ENCODE measurements at places on chromosomes 12 and 14. TPM values are rescaled to one million over a fixed set of nuclear protein-coding genes. Genes with fewer than 3 reads are reported as not detected.
A peak's percentile ranks its signal among the peaks of the same experiment; 100 is the strongest.

C12orf56 gene
- total RNA-seq, result not detected

DNA sequence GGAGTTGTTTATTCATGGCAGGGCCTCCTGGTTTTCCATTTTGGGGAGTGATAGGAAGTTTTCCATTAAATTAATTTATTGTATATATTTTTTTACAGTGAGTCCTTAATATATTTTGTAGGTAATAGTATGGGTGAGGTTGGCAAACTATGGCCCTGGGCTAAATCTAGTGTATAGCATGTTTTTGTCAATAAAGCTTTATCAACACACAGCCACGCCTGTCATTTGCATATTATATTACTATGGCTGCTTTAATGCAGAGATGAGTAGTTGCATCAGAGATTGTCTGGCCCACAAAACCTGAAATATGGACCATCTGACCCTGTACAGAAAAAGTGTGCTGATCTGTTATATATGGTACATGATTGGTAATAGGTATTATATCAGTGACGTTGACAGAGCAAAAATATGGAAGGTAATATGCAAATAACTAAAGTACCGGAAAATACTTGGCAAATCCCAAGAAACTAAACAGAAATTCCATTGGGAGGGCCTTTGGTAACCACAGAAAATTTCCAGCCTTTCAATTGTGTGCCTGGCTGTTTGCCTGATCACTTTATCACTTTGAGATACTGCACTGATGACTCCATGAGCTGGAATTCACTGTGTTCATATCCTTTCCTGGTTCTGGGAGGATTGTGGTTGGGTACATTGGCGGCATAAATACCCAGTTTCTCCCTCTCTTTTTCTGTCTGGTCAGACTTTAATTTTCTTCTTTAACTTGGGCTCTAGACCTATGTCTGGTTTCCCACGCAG, 61.7 kb upstream of the RFLNA start:
- no peak for DNase-seq

GRCh38 chr12:16154990-16155389, 122.5 kb downstream of the SLC15A5 start:
- peak; percentile 7 for DNase-seq

DNA sequence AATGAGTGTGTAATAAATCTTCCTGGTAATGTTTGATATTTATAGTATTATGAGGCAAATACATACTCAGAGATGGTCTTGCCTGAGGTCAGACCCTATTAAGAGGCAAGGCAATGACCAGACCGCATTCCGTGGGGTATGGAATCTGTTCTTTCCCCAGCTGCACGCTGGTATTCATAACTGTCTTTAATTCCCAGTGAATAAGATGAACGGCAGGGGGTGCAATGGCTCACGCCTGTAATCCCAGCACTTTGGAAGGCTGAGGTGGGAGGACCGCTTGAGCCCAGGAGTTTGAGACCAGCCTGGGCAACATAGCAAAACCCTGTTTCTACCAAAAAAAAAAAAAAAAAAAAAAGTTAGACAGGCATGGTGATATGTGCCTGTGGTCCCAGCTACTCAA, 44.6 kb downstream of the ERO1A start:
- DNase-seq, result no peak

GRCh38 chr14:44732144-44732543, 225.1 kb upstream of the FSCB start:
- no peak for DNase-seq

DNA sequence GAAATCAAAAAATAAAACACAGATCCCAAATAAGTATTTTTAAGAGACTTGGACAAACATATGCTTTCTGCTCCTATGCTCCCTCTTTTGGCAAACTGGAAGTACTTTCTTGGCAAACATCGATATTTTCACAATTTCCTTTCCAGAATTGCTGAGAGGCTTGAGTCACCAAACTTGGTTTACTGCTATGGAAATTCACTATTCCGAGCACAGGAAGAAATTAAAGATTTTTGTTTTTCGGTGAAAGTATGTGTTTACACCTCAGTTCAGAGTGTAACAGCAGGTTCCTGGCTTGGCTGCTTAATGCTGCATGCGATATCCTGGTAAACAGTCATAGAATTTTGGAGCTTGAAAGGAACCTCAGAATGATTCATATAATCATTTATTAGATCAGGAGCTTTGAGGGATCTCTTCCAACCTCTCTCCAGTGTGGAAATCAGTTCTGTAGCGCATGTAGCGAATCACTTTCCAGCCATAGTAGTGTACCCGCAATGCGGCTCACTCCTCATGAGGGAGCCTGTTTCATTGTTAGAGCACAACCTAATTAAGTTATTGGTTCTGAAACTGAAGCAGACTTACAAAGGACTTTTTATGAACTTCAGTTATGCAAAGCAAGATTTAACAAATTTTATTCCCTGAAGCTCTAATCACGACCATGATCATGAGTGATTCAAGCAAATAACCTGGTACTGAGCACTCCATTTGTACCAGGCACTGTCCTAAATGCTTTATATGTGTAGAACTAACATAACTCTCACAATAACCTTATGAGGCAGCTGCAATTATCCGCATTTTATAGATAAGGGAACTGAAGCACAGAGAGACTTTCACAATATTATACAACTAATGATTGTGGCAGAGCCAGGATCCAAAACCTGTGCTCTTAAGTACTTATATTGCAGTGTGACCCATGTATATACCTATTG, 56.4 kb upstream of the ATP2A2 start:
- peak; percentile 31 for DNase-seq

DNA sequence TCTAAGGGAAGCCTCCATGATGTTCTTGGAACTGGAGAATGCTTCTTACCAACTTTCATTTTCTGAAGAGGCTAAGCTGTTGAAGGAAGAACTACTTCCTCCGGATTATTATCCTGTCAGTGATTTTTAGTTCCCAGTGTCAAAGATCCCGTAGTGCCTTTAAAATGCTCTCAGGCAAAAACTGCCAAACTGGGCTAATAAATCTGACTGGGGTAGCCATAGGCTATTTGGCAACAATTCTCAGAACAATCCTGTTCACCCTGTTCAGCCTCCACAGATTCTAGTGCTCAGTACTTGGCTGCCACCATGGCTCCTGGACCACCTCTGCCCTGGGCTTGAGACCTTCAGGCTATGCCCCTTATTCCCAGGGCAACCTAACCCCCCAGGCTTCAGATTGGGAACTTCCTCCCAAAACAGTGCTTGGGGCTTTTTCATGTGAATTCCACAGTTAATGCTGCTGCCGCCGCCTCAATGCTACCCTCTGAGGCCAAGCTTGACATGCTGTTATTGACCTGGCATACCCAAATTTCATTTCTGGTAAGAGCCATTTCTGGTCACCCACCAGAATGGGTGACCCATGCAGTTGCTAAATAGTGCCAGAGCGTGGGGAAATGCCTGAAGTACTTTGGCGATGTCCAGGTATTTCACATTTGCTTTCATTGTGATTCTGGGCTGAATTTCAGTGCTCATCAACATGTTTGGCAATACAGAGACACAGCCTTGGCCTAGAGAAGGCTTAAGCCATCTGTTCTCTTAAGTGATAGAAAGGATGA, 110.0 kb upstream of the ARHGAP5 start:
- DNase-seq, result no peak

DNA sequence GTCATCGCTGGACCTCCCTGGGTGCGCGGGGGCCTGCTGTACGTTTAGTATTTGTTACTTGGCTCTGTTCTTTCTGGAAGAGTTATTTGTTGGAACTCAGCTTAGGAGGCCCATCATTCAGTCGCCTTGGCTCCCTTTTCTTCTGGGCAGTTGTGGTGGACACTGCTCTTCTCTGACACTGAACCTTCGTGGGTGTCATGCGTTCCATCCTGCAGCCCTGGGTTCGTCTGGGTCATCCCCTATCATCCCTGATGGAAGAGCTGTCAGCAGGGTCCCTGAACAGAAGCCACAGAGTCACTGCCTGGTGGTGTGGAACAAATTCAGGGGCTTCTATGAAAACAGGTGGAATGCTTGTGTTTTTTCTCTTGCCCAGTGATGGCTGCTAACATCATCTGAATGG, 52.9 kb upstream of the SCN8A start:
- DNase-seq, result no peak

- no peak for DNase-seq
Observed at GRCh38 chr14:46063872-46064271, 587.7 kb downstream of the RPL10L start.

DNA sequence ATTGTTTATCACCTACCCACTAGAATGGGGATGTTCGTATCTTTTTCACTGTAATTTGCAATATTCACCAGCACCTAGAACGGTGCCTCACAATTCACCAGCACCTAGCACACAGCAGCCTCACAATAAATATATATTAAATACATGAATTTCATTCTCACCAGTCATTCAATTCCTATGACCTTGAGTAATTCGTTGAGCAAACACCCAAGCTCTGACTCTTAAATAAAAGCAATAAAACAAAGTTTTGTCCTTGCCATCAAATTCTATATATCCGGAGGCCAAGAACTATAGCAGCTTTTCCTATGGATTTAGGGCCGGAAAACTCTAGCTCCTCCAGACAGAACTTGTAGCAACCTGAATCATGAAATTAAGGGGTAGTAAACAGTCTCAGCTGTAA, 981 bp downstream of the VTI1B start:
- no peak for DNase-seq

DNA sequence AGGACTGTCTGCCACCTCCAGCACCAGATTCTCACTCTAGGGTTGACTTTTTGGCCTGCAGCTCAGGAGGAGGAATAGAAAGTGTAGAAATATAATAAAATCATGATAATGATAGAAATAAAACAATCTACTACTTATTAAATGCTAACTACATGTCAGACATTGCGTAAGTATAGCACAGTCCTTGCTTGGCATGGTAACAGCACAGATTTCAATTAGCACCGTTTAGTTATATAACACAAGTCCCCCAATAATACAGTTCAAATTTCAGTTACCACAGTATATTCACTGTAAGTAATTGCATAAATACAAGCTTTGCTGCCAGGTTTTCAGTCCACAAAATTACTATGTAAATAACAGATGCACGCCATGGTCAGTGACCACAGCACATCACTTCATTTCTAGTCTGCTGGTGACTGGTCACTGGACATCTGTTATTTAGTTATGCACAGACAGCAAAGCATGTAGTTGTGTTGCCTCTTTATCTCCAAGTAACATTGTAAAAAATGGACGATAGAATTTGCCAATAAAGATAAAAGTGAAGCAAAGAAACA, 6.5 kb upstream of the GLT8D2 start:
- no peak for DNase-seq

- DNase-seq, result no peak
Observed at GRCh38 chr14:96830946-96831345, 33.8 kb downstream of the VRK1 start.

DNA sequence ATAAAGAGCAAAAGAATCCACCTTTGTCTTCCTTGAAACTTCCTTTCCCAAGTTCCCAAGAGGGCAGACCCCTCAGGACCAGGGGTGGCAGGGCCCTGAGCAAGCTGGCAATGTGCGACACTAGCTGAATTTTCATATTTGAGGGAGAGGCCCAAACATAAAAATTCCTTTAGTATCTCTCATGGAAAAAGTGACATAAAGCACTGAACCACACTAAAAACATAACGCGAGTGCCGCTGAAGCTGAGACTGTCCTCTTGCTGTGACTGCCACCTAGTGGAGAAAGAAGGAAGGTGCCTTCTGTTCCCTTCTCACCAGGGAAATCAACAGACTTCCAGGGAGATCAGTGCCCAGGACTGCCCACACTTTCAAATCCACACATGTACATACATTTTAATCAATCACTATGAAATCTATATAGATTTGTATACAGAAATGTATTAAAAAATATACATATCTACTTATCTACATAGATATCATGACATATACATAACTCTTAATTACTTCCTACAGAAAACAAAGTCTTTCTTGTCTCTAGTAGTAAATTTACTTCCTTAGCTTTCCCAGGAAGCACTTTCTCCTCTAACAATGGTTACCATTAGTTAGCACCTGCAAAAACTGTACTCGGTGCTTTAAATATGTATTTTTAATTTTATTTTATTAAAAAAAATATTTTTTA, 53.8 kb downstream of the SSH1 start:
- peak; percentile 48 for DNase-seq

EML5 gene
- total RNA-seq, result 4.1 TPM

DNA sequence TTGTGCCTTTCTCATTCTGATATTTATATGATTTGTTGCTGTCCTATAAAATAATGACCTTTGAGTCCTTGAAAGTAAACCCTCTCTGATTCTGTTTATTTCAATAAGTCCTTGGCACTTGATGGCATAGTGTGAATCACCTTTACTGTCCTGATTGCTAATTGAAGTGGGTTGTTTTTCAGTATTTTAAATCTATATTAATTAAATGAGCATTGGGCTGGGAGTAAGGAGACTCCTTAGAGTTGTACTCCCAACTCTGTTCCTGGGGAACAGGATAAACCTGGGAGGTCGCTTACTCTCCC, 235.7 kb downstream of the EGLN3 start:
- DNase-seq, result no peak

DNA sequence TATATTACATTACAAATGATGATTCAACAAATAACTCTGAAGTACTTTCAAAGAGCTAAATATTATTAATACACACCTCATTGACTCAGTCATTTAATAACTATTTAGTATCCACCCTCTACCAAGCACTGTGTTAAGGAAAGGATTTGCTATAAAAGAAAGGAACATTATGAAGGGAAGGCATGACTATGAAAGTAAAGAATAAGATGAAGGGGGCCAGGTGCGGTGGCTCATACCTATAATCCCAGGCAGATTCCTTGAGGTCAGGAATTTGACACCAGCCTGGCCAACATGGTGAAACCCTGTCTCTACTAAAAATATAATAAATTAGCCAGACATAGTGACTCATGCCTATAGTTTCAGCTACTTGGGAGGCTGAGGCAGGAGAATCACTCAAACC, 107.9 kb downstream of the PLCZ1 start:
- DNase-seq, result no peak

ARHGEF40 gene
- total RNA-seq, result 44.3 TPM

GRIP1 gene
- total RNA-seq, result 12.8 TPM

Data from mucosa of descending colon (tissue), 3 donors.